ENCODE measurements at places on chromosomes 4 and X.

DNA sequence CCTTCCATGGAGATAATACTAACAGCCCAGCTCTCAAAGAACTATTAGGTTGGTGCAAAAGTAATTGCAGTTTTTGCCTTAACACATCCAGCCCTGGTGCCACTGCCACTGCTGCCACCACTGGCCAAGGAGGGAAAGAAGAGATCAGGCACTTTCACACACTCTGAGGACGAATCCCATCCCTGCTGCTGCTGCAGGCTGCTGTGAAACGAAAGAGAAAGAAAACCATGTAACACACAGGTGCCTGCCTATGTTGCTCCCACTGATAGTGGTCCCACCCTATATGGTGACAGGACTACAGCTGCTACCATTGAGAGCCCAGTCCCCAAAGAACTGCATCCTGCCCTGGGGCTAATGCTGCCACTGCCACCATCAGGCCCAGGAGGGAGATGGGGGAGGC, 35.1 kb downstream of the TMLHE start:
- DNase-seq = no peak

DNA sequence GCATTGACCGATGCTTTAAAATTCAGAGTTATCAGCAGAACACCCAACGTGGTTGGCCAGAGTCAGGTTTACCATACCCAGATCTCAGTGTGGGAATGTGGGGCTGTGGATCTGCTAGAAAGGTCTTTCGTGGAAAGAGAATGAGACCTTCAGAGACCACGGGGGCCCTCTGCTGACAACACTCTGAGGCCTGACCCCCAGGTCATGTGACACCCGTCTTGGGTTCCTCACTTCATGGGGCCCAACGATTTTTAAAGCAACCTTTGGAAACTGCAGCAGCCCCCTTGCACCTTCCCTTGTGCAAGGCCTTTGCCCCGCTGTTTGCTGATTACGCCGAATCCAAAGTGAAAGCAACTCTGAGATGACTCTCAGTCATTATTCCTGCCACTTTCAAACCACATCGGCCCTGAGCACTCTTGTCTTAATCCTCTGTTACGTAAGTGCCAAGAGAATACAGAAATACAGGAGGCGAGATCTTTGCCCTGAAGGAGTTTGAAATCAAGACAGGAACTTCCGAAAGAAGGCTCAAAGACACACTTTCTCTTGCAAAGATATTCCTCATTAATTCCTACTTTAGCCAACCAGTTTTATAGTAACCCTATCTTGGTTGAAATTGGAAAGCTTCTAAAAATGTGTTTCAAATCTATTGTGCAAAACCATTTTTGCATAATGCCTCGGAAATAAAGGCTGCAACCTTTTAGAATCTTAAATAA, 88.3 kb downstream of the EVC2 start:
- no peak for DNase-seq

DNA sequence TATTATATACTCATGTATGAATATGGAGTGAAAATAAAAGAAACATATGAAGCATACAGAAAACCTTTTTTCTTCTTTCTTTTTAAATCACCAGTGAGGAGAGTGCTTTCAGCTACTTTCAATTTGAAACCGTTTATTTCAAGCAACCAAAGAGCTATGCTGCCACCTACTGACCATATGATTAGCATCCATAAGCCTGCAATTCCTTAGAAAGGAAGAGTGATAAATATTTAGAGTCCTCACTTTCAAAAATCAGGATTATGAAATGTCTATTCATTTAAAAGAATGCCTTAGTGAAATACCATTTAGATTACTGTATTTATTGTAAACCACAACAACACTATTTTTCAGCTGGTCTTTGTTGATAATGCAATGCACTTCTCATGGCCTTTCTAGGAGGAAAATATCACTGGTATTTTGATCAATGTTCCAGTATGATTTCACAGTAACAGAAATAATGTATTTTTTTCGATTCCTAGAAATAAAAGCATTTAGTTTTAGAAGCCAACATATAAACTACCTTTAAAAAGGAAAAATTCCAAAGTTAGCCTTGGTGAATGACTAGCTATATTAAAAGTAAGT, 667.6 kb downstream of the PCDH18 start:
- peak; percentile 72 for DNase-seq

- no peak for DNase-seq
Observed at GRCh38 chr4:123624959-123625358, 228.4 kb downstream of the SPRY1 start.

- DNase-seq = no peak
Observed at GRCh38 chr4:128770807-128771206, 38.7 kb upstream of the JADE1 start.

GRCh38 chr4:185086053-185086452, 57.0 kb upstream of the SLC25A4 start:
- DNase-seq = no peak

- DNase-seq = no peak
Observed at GRCh38 chr4:1864076-1865008, 6.9 kb upstream of the NSD2 start.

GRCh38 chr4:110032603-110033002, 119.9 kb downstream of the EGF start:
- DNase-seq = no peak

DNA sequence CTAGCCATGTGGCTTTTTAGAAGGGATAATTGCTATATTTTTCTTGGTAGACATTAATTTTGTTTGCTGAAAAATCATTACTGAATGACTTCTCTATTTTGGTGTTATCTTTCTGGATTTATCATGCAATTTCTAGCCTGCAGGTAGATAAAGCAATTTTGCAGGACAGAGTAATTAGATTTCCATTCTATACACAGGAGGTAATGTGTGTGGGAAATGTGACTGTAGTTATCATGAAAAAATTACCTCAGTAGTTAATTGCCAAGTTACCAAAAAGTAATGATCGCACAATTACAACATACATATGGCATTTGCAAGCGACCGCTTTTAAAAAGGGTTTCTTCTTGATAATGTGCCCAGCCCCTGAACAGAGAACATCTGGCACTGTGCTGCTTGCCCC, 66.1 kb downstream of the KIT start:
- DNase-seq = peak; percentile 59

DNA sequence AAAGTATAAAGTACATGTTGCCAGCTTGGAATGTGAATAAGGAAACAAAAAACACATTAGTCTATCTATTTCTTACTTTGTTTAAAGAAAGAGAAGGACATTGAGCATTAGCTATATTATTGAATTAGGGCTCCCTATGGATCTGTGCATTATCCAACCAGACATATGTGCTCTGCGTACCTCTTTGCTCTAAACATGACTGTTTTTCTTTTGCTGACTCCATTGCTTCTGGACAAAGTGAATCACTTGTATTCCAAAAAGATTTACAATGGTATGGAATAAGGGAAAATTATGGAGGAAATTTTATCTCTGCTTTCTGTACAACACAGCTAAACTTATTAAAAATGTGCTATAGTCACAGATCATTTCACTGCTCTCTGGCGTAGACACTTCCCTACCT, 727.8 kb upstream of the LCORL start:
- no peak for DNase-seq

DNA sequence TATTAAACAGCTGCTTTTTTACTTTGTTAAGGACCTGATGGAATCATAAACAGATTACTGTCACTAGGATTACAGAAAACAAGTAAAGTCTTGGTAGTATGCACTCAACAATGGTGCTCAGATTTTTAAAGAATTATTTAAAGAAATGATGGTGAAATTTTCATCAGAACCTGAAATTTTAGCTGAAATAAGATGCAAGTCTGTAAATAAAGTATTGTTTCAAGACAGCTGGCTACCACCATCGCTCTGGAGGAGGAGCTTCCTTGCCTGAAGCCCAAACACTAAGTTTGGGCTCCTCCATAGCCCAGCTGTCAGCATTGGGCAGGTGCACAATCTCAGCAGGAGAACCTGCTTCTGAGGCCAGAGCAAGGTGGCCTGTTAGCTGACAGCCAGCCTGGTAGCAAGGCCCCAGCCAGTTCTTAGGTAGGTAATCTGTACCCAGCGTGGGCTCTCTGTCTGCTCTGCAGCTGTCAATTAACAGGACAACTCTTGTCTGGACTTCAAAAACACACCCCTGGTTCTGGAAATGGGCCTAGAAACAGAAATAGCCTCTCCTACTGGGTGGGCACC, 4.6 kb downstream of the GAB1 start:
- no peak for DNase-seq

DNA sequence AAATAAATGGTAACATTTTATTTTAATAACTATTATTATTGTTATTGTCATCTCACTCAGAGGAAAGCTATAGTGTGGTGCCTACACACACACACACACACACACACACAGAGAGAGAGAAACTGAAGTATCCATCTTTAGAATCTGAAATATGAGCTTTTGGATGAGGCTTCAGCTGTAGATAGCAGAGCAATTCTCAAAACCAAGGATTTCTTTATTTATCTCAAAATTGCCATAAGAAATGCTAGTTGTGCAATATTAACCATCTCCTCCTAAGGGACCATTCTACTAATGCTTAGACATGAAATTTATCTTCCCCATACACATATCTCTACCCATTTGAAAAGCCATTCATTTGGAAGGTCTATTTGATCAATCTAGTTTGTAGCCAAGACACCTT, 50.1 kb upstream of the SGMS2 start:
- no peak for DNase-seq

DNA sequence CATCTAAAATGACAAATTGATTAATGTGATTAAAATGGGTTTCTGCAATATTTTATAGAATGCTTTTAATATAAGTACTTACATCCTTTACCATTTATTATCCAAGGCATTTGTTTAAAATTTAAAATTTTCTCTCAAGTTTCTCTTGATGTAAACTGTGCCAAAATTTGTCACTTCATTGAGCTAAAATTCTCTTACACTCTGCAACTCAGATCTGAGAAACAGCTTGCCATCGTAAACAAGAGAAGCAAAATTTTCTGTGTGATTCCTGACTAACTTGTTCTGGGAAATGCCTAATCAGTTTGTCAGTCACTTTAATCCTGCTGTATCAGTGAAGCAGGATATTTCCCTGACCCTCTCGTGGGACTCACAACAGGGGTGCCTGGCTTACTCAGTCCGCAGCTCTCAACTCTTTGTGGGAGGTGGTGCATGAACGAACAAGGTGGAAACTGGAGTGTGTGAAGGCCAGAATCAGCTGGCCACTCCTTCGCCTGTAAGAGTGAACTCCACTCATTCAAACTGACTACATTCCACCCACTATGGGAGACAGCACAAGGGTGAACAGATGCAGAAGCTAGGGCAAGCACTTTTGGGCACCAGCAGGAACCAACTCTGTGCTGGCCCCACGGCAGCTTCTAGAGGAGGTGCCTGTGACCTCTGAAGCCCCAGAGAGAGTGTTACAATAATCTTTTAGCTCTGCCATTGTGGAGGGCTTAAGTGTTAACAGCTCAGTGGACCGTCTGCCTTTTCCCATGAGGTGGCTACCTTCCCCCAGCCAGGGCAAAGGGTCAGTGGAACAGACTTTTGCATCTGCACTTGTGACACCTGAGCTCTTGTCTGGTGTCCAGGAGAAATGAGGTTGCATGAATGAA, 349.4 kb downstream of the FAT4 start:
- no peak for DNase-seq

DNA sequence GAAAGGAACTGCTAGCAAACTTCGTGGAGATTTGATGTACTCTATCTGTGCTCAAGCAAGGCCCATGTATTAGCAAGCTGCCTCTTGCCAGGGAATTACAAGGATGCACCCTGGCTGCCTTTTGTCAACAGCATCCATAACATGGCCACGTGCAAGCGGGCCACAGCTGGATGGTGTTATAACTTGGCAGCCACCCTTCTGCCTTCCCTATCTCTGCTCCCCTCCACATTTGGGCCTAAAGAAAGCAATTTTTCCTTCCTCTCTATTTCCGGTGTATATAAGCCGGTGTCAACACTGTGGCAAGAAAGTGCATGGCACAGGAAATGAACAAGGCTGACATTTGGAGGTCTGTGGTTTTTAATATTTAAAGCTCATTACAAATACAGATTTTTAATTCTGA, 94.8 kb downstream of the CLNK start:
- no peak for DNase-seq

DNA sequence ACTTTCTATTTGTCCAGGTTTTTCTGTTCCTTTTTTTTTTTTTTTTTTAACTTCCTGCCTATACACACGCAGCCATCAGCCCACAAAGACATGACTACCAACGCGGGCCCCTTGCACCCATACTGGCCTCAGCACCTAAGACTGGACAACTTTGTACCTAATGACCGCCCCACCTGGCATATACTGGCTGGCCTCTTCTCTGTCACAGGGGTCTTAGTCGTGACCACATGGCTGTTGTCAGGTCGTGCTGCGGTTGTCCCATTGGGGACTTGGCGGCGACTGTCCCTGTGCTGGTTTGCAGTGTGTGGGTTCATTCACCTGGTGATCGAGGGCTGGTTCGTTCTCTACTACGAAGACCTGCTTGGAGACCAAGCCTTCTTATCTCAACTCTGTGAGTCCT, 2.1 kb downstream of the EBP start:
- DNase-seq = no peak

DNA sequence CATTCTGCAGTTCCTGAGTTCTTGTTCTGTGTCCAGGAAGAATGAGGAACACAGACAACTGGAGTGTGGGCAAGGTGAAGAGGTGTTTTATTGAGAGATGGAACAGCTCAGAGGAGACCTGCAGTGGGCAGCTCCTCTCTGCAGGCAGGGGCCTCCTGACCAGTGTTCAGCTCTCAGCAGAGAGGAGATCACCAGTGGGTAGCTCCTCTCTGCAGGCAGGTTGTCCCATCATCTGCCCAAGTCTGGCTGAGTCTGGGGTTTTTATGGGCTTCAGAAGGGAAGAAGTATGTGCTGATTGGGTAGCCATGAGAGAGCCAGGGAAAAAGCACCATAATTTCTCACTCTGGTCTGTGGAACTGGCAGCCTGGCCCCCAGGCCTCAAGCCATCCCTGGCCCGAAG, 56.0 kb upstream of the RASGEF1B start:
- DNase-seq = no peak

DNA sequence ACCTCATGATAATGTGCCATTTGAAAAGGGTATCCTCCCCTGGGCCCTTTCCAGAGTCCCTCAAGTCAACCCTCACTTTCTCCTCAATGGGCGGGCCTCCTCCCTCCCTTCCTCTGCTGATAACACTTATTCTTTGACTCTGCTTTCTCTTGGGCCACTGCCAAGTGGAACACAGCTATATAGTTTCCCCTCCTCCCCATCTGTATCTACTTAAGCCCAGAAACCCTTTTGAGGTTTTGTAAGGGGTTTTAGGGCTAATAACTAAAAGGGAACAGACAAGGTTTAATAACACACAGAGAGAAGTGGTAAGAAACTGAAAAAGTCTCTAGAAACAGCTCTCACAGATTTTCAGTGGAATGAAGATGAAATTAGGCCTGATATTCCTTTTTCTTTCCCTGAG, 116.7 kb downstream of the GPC3 start:
- DNase-seq = no peak

GRCh38 chr4:65437102-65437501, 233.2 kb downstream of the EPHA5 start:
- no peak for DNase-seq

DNA sequence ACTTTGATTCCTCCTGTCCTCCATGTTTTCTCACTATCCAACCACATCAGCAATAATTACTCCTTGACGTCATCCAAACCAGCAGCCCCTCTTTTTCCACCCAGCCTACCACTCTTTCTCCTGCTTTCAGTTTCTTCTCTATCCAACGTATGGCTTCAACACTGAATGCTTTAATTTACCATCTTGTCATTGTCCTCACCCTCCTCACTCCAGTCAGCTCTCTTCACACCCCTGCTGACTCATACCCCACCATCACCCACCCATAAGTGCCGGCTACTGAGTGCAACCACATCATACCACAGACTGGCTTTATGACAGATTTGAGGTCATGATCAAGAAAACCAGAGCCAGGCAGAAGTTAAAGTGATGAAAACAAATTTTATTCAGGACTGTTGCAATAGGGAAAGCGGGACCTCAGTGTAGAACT, 9.8 kb upstream of the ANXA5 start:
- no peak for DNase-seq

Data from NCI-H1694 treated with DMSO at 0.1 percent for 48 hours (cell line).